GM18507 (cell line): ENCODE measurements at places on chromosomes 12 and 14.

GRCh38 chr14:85856430-85856829 is 326.5 kb downstream of the FLRT2 start:
- no peak for DNase-seq

GRCh38 chr14:35112641-35113040 is 9.1 kb downstream of the PPP2R3C start:
- DNase-seq, result no peak

GRCh38 chr14:74733221-74733620 is 20.3 kb downstream of the FCF1 start:
- no peak for DNase-seq

- no peak for DNase-seq
Measured at GRCh38 chr12:41881891-41882805, 262.5 kb downstream of the GXYLT1 start.

DNA sequence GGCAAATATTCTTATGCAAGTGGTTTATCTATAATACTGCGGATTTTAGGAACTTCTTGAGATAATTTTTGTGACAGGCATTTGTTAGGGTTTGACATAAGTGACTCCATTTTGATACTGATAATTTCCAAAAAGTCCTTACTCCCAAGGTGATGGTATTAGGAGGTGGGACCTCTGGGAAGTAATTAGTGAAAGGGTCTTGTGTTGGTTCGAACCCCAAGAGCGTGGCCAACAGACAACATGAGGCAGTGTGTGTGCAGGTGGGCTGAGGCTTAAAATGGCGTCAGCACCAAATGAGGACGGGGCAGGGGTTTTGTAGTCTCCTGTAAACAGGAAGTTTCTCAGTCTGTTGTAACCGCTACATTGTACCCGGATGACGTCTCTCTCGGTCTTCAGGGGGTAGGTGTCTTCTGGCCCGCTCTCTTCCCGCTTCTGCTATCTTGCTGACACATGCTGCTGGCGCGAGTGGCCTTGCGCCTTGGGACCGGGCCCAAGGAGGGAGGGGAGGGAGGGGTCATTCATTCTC is 1.7 kb upstream of the C12orf43 start:
- no peak for DNase-seq

- DNase-seq, result no peak
Measured at GRCh38 chr14:51081209-51081608, 13.7 kb downstream of the TRIM9 start.

- no peak for DNase-seq
Measured at GRCh38 chr12:66978802-66979201, 290.4 kb upstream of the CAND1 start.

DNA sequence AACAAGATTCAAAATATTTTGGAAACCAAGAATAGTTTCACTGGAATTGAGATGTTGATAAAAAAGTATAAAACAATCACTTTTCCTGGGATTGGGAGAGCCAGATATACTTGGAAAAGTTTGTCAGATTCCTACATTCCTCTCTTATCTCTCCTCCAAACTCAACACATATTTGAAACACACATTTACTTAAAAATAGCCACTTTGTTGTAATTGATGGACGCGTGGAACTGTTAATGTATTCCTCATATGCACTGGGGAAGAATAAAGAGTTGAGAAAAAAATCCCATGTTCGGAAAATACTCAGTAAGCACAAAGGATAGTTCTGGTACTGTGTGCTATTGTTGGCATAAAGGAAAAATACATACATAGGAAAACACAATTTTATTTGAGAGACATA is 195.6 kb upstream of the FLRT2 start:
- no peak for DNase-seq

- no peak for DNase-seq
Measured at GRCh38 chr14:69153873-69154270, 953 bp upstream of the DCAF5 start.

DNA sequence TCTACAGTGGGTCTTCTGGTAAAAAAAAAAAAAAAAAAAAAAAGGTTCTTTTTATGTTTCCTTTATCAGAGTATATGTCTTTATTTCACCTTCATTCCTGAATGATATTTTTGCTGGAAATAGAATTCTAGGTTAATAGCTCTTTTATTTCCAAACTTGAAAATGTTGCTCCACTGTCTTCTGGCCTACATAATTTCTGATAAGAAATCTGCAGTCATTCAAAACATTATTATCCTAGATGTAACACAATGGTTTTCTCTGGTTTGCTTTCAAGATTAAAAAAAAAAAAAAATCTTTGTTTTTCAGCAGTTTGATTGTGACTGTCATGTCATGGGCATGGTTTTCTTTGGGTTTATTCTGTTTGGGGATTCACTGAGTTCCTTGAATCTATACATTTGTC is 19.5 kb downstream of the DCP1B start:
- no peak for DNase-seq

GRCh38 chr12:65499167-65499566 is 220.7 kb downstream of the MSRB3 start:
- DNase-seq, result no peak

DNA sequence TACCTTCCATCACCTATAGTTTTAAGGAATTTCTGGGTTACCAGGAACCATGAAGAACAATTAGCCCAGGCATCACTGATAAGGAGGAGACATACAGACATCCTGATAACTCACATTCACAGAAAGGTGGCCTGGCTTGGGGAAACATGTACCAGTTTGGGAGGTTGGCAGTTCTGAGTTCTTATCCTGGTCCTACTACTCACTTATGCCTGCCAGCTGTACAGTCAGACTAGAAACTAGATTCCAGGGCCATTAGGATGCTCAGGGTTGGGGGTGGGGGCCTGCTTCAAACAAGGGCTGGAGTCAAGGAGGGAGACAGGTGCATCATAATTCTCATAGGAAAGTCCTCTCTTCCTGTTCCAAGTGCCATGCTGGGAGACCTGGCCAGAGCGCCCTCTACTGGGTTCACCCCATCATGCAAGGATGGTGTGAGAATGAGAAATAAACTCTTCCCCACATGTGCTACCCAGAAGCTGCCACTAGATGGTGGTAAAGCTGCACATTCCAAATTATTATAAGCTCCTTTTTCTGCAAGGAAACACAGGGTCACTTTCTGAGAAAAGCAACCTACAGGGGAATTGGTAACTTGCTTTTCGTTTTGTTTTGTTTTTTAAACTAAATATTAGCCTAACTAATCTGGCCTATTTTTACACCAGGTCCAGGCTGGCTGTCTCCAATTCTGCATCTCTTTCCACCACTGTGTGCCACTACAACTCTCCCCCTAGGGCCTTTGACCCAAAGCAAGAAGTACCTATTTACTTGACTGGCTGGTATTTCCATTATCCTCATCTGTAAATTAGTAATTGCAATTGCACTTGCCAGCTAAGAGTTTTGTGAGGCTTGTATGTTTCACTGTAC is 14.5 kb downstream of the OAS2 start:
- no peak for DNase-seq

DNA sequence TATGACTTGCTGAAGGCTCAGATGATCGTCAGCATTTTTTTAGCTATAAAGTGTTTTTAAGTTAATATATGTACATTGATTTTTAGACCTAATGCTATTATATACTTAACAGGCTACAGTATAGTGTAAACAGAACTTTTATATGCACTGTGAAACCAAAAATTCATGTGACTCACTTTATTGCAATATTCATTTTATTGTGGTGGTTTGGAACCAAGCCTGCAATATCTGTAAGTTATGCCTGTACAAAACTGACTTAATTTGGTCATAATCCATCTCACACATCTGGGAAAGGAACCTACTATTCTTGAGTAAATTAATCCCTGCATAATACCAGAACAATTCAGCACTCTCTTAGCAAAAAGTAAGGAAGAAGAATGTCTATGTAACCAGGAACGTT is 390.7 kb downstream of the SYT1 start:
- no peak for DNase-seq

DNA sequence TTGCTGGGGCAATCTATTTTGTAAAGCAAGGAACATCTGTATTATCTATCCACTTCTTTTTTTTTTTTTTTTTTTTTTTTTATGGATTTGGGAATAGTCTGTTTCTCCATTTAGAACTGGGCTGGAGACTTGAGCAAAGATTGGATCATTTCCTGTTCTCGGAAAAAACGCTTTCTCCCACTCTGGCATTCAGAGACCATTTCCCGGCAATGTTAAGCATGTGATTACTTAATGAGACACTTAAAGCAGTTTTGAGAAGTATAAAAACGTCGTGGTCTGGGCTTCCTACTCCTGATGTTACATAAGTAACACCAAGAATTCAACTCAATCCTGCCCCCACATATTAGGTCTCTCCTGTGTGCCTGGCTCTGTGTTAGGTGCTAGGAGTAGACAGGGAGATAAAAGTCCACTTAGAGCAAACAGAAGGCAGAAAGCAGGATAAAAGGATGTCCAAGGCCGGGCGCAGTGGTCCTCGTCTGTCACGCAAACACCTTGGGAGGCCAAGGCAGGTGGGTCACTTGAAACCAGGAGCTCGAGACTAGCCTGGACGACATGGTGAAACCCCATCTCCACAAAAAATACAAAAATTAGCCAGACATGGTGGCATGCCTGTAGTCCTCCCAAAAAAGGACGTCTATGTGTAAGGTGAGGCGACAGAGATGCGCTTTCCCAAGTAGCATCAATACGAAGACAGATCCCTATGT is 152.1 kb upstream of the GSC start:
- no peak for DNase-seq

DNA sequence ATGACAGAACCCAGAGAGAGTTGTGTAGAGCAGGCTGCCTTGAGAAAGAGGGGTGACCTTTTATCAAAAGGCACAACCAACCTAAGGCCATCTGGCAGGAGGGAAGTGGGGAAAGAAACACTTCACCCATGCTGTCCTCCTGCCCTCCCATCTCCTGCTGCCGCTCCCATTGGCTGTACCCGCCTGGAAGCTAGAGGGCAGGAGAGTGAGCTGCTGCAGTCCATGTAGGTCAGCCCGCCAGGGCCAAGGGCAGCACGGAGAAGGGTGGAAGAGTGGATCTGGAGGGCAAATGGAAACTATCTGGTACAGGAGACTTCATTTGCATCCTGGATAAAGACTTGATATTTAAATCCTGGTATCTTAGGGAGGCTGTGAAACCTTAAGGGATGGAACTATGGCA is 11.5 kb upstream of the CABP1 start:
- DNase-seq, result no peak

- no peak for DNase-seq
Measured at GRCh38 chr12:2156333-2156732, 103.5 kb downstream of the CACNA1C start.

DNA sequence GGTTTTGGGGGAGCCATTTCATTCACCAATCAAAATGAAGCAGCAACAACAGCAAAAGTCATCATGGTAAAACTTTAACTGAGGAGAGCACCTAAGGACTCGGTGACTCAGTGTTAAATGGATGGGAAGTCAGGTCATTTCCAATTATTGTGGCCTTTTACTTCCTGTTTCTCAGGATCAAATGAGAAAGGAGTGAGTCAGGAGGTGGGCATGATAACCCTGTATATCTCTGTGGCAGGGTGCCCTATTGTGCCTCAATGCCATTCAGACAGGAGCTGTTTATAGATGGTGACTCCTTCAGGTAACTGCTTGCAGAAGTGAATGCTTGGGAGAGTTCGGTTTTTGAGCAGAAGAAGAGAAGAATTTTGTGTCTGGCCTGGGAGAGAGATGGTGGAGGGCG is 135.5 kb upstream of the CPM start:
- no peak for DNase-seq

- DNase-seq, result no peak
Measured at GRCh38 chr12:49962861-49963765, 1.4 kb downstream of the AQP5 start.

- no peak for DNase-seq
Measured at GRCh38 chr12:109308534-109309380, at the start of gene FOXN4. FOXN4 (minus strand) TSS chr12:109309284; CDS start chr12:109308321, 963 bp downstream.

DNA sequence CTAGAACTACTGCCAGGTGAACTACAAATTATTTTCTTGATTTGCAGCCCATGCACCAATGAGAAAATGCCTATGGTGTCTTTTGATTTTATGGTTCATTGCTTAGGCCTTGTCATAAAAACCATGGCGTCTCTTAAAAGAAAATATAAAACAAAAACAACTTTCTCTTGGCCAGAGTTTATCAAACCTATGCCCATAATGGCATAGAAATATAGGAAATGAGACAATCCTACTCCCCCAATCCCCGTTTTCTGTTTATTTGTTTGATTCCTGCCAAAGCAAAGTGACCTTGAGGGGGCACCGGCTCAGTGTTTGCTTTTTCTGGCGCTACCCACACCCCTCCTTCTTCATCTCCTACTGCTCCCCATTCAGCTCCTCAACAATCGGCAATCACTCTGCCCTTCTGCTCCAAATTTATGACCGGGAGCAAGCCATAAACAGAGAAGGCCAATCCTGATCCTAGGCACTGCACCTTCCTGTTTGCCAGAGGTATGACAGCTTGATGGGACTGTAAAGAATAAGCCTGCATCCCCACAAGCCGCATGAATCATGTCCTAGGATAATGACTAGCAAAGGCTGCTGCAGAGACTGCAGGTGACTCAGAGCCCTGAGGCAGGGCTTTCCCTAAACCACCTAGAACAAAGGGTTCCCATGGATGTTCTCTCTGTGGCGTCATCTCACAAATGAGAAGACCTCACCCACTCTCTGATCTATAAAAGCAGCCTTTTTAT is 874.9 kb downstream of the NRXN3 start:
- no peak for DNase-seq

DNA sequence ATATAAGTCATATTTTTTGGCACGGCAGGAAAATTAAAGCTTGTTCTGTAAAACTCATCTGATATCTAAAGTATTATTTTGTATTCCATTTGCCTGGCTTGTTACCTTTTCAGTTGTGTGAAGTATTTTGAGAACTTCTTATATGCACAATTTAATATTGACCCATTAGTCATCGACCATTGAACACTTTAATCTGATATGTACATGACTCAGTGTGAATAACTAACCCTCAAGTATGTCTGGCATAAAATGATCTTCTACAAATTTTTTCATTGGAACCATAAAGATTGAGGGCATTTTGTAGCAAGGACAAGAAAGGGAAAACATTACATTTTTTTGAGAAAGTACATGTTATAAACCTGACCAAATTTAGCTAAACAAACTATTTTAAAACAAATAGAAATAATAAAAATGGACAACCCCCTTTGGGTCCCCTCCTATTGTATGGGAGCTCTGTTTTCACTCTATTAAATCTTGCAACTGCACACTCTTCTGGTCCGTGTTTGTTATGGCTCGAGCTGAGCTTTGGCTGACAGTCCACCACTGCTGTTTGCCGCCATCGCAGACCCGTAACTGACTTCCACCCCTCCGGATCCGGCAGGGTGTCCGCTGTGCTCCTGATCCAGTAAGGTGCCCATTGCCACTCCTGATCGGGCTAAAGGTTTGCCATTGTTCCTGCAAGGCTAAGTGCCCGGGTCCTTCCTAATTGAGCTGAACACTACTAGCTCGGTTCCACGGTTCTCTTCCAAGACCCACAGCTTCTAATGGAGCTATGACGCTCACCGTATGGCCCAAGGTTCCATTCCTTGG is 118.8 kb downstream of the SLC6A15 start:
- DNase-seq, result no peak
